T-cell (primary cell): ENCODE measurements at places on chromosomes 4 and X. TPM values are rescaled to one million over a fixed set of nuclear protein-coding genes. Genes with fewer than 3 reads are reported as not detected.
A peak's percentile ranks its signal among the peaks of the same experiment; 100 is the strongest.

Gene TAF7L
- total RNA-seq = not detected

GRCh38 chr4:151437505-151437904, 28.5 kb downstream of the FHIP1A start:
- no peak overlapping the region for H3K27ac ChIP-seq
- H3K4me1 ChIP-seq = no peaks in the 10 kb centered on the region
- no peaks in the 10 kb centered on the region for H3K27me3 ChIP-seq

Gene SCML2
- total RNA-seq = 0.85 TPM

Gene GNRHR
- total RNA-seq = not detected

Gene RHOH
- total RNA-seq = 436 TPM

- no peaks in the 10 kb centered on the region for H3K27me3 ChIP-seq
- no peaks in the 10 kb centered on the region for H3K36me3 ChIP-seq
- no peak overlapping the region for H3K27ac ChIP-seq
- DNase-seq = no peak
Observed at GRCh38 chrX:85111347-85111746, 107.7 kb downstream of the APOOL start.

DNA sequence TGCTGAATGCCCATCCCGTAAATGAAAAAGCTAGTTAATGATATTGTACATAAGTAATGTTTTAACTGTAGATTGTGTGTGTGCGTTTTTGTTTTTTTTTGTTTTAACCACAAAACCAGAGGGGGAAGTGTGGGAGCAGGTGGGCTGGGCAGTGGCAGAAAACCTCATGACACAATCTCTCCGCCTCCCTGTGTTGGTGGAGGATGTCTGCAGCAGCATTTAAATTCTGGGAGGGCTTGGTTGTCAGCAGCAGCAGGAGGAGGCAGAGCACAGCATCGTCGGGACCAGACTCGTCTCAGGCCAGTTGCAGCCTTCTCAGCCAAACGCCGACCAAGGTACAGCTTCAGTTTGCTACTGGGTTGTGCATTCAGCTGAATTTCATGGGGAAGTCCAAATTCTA, at the start of gene SPP1:
Gene SPP1, plus strand, starts transcription at position 249 of the 400 bp plus-strand sequence. CDS start 1,182 bp downstream, outside the sequence.
- peaks cover 6% of the 10 kb centered on the region for H3K4me1 ChIP-seq
- H3K27me3 ChIP-seq = peaks cover 11% of the 10 kb centered on the region
- no peak for DNase-seq

DNA sequence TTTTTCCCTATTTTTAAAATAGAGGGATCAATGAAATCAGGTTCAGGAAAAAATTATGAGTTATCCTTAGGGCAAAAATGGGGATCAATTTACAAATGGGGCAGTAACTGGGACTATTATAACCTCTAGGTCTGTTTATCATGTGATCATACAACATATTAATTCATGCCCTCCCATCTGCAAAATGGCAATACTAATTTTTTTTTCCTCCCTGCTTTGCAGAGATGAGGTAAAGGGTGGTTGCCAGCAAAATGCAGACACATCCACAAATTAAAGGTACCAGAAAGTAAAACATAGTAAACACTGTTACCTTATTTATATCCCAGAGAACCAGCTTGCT, 467 bp downstream of the HSD17B11 start:
- H3K4me1 ChIP-seq = peaks cover 10% of the 10 kb centered on the region
- H3K27ac ChIP-seq = peak overlapping the region; percentile 82
- no peak for DNase-seq
- H3K27me3 ChIP-seq = no peaks in the 10 kb centered on the region
- H3K4me3 ChIP-seq = peak overlapping the region; percentile 99

Gene TCEAL5
- total RNA-seq = not detected

Gene LRIT3
- 0.41 TPM for total RNA-seq

DNA sequence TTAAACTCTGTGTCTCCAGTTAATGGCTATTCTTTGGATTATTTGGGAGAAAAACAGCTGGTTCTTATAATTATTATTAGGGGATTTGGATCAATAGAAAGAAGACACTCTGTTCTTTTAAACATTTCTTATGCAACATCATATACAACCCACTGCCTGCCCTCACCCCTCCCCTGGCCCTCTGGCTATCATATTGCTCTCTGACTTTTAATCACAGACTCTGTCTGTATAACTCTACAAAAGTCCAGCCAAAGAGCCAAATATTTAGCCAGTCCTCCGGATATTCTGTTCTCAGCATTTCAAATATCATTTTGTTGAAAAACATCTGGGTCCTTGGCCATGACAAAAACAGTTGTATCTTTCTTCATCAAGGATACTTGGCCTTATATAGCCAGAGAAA, 19.0 kb upstream of the PACRGL start:
- H3K27ac ChIP-seq = no peak overlapping the region
- no peaks in the 10 kb centered on the region for H3K36me3 ChIP-seq
- H3K4me1 ChIP-seq = no peaks in the 10 kb centered on the region
- H3K27me3 ChIP-seq = no peaks in the 10 kb centered on the region
- no peak for DNase-seq
- no peak overlapping the region for H3K4me3 ChIP-seq

DNA sequence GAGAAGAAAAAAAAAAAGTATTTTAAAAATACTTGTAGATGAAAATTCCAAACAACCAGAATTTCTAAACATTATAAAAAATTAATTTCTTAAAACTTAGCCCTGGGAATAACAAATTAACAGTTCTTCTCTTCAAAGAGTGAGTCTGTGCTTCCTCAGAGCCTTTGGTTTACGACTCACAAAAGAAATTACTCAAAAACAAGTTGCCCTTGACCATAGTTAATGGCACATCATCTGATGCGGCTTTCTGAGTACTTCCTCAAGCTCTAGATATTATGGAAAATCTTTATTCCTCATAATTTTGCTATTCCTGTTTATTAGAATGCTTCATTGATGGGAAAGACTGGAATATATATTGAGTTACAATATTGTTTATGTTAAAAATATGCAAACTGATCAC, 23.7 kb downstream of the TAPT1 start:
- peaks cover 3% of the 10 kb centered on the region for H3K36me3 ChIP-seq
- no peak overlapping the region for H3K4me3 ChIP-seq

DNA sequence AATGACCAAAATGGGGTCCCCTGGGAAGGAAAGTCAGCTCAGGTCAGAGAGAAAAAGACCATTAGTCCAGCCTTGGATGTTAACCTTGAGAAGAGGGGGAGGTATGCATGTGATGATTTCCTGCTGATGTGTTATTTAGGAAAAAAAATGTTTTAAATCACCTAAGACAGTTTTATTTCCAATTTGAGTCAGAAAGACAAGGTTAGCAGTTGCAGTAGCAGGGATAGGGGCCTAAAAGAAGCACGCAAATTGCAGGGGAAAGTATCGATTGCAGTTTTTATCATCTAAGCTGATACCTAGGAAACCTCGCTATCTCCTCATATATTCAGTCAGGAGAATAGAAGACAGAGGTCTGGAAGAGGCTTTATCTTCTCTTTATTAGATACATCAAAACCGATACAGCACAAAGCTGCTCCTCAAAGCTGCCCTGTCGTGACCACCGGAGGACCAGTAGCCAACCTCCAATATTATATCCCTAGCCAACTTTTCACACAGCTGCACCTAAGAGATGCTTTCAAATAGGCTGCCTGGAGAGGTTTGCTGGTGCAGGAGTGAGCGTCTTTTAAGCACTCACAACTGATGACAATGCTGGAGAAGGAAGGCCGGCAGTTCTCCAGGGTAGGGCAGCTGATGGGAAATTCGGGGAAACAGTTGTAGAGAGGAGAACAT, 289.4 kb downstream of the INPP4B start:
- no peak overlapping the region for H3K4me3 ChIP-seq
- no peaks in the 10 kb centered on the region for H3K36me3 ChIP-seq
- H3K27ac ChIP-seq = peak overlapping the region; percentile 1
- peaks cover 10% of the 10 kb centered on the region for H3K4me1 ChIP-seq
- no peak for DNase-seq

GRCh38 chrX:65677954-65678469, 10.6 kb downstream of the MSN start:
- no peak overlapping the region for H3K4me3 ChIP-seq
- H3K27ac ChIP-seq = peak overlapping the region; percentile 38
- peaks cover 6% of the 10 kb centered on the region for H3K36me3 ChIP-seq
- no peaks in the 10 kb centered on the region for H3K27me3 ChIP-seq
- DNase-seq = no peak

DNA sequence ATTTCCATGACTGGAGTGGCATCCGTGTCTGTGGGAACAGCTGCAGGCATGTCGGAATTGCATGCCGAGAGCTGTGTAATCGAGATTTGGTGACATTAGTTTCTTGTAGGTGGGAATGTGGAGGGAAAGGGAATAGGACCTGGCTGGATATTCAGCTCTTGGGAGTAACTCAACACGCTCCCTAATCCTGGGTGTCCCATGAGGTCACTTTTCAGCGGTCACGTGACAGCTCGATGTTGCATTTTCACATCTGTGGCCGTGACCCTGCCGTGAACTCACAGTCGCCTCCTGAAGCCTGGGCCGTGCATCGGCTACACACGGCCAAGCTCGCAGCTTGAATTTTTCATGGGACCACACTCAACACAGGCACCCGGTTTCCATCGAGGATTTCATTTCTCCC, 25.8 kb upstream of the PSAPL1 start:
- no peaks in the 10 kb centered on the region for H3K36me3 ChIP-seq
- H3K27ac ChIP-seq = no peak overlapping the region
- no peaks in the 10 kb centered on the region for H3K4me1 ChIP-seq
- H3K27me3 ChIP-seq = no peaks in the 10 kb centered on the region
- no peak overlapping the region for H3K4me3 ChIP-seq

GRCh38 chr4:83440899-83441298, 14.7 kb downstream of the HELQ start:
- H3K36me3 ChIP-seq = peaks cover 56% of the 10 kb centered on the region
- H3K4me1 ChIP-seq = no peaks in the 10 kb centered on the region
- DNase-seq = no peak
- no peak overlapping the region for H3K27ac ChIP-seq
- no peaks in the 10 kb centered on the region for H3K27me3 ChIP-seq
- H3K4me3 ChIP-seq = no peak overlapping the region

Gene CT45A5
- not detected for total RNA-seq

Gene LDOC1
- 12.2 TPM for total RNA-seq

Gene MAOB
- 0.16 TPM for total RNA-seq

Gene CDS1
- total RNA-seq = 0.48 TPM

GRCh38 chr4:171157462-171158082, 655.6 kb upstream of the GALNTL6 start:
- no peaks in the 10 kb centered on the region for H3K4me1 ChIP-seq
- no peak overlapping the region for H3K4me3 ChIP-seq
- DNase-seq = no peak
- no peaks in the 10 kb centered on the region for H3K36me3 ChIP-seq

- H3K27me3 ChIP-seq = peaks cover 9% of the 10 kb centered on the region
- DNase-seq = no peak
- H3K27ac ChIP-seq = no peak overlapping the region
- H3K4me3 ChIP-seq = peak overlapping the region; percentile 87
- peaks cover 14% of the 10 kb centered on the region for H3K4me1 ChIP-seq
- H3K36me3 ChIP-seq = no peaks in the 10 kb centered on the region
Observed at GRCh38 chr4:78939667-78940008, 400 bp upstream of the PAQR3 start.

DNA sequence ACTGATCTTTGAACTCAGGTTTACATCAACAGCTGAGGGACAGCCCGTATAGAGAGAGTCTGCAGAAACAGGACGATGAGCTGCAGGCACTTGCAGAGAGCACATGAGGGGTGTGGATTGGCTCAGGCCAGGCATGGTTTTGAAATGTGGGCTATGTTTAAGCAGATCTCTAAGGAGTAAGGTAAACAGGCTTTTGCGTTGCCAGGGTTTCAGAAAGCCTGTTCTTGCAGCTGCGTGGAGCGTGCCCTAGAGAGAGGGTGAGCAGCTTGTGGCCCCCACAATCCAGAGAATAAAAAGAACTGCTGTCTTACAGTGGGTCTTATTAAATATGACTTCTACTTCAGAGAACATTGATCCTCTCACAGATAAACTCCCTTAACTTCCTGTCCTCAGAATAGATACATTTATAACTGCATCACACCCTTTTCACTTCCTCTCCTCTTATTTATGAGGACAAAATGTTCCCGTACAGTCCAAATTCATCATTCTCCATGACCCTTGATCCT, 64.1 kb downstream of the TMA16 start:
- no peak for DNase-seq
- peak overlapping the region; percentile 48 for H3K27ac ChIP-seq
- peak overlapping the region; percentile 1 for H3K4me3 ChIP-seq
- peaks cover 10% of the 10 kb centered on the region for H3K4me1 ChIP-seq

GRCh38 chrX:126825566-126826193, 6.2 kb downstream of the PRR32 start:
- no peaks in the 10 kb centered on the region for H3K27me3 ChIP-seq
- H3K4me1 ChIP-seq = no peaks in the 10 kb centered on the region
- DNase-seq = no peak
- no peak overlapping the region for H3K4me3 ChIP-seq
- H3K27ac ChIP-seq = no peak overlapping the region
